ENCODE measurements at places on chromosomes 5 and 9.

DNA sequence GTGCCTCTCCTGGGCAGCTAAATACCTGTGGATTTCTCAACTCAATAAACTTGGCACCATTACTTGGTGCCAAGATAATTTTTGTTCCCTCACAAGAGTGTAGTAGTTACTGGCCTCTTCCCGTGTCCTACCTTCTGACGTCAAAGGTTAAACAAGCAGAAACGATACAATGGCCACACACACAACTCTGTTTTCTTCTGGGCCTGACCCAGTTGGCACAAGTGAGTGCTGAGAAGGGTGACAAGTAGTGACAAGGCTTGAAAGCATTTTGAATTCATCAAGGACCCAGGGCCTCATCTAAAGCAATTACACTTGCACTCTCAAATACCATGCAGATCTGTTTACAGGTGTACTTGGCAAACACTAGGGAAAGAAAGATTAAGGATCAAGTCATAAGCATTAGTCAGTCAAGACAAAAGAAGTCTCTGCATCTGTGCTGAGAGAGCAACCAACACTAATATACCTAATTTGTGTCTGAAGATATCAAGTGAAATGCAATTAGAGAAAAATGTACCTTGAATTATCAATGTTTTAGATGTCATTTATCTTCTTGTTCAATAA lies 30.8 kb downstream of the RASEF start:
- DNase-seq = no peak

GRCh38 chr5:137731176-137731575 lies 4.7 kb downstream of the KLHL3 start:
- no peak for DNase-seq

DNA sequence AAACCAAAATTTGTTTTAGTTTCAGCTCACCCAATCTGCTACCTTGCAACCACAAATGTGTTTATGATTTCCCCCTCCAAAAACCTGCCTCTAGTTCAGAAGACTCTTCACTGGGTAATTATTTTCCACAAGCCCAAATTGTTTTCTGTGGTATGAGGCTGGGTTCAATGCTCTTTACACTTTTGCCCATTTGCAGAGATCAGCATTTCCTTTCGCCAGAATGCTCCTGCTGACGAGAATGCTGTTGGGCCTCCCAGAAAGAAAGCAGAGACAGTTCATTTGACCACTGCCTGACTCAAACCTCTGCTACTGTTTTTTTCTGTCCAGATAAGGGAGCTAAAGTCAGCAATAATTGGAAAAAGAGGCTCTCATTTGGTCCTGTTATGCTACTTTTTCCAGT lies 427.3 kb downstream of the PDE4D start:
- DNase-seq = no peak

GRCh38 chr9:82799286-82799685 lies 263.7 kb downstream of the RASEF start:
- no peak for DNase-seq

DNA sequence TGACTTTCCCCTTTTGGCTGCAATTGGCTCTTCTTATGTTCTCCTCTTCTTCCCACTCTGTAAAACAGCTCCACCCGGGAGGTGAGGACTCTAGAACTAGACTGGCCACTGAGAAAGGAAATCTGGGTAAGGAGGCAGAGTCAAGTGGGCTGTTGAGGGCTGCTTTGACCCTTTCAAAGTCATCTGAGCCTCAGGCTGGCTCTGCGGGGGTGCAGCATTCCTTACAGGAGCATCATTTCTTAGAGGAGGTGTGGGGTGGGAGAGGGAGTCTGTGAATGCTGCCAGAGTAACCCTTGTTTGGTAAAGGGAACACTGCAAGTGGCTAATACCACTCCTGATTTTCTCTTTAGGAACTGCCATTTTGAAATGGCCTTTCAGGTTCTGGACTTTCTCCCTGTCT lies 377.7 kb upstream of the SMARCA2 start:
- no peak for DNase-seq

- no peak for DNase-seq
These were observed 1.4 kb downstream of the STING1 start for GRCh38 chr5:139481122-139481533.

DNA sequence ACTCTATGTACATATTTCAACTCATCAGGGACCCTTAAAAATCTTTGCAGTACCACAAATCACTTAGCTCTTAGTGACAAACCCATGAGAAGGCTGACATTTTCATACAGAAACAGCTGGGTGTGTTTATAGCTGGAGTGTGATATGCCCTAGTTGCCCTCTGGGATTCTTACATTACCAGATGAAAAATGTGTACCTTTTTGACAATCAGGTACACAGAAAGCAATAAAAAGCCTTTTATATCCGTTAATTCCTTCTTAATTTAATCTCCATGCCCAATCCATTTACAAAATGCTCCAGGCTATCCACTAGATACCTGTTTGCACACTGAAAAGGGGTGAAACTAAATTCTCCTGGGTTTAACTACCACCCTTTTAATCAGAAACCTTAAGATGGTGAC lies 222.9 kb downstream of the KIAA0825 start:
- no peak for DNase-seq
